DMS79 (cell line): ENCODE measurements at places on chromosomes 5 and 9.

DNA sequence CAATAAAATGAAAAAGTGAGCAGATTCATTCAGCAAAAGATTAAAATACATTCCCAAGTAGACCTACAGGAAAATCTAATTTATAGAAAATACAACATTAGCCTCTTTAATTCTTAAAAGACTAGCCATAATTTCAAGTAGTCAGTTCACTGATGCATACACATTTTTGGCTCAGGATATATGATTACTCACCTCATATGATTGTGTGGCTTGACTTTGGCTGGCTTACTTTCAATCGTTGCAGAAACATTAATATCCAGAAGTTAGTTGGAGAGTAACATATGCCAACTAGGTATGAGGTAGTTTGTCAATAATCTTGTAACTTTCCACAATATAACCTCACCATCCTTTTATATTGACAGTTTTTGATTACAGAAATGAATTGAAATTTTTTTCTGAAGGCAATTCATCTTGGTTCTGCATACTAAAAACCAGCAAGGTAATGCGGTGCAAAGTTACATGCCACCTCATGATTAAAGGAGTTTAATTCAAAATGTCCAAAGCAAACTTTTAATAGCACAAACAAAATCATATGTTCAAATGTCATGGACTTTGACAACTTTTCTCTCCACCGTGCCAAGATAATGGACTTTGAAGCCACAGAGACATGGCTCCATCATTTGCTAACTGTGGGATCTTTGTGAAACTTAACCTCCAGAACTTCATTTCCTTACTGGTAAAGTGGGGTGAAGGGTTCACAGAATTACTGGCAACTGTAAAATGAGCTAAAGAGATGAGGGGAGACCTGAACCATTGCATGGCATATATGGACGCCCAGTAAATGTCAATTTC, 76.6 kb upstream of the PAM start:
- no peak for DNase-seq

GRCh38 chr5:58259685-58260152, 200.2 kb downstream of the PLK2 start:
- DNase-seq: no peak

DNA sequence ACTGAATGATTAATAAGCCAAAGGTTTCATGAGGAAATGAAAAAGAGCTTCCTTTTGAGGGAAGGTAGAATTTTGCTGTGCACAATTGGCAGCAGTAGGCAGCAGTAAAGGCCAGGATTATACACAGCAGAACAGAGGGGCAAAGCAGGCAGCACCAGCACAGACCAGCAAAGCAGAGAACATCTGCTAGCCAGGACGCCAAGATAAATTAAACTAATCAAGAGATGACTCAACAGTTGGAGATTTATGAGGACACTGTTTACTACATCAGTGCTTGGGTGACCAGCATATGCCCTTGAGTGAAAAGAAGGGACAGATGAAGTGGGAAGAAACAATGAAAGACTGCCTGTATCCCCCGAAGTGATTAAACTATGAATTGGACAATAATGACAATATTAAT, 871.4 kb upstream of the CDH10 start:
- no peak for DNase-seq

DNA sequence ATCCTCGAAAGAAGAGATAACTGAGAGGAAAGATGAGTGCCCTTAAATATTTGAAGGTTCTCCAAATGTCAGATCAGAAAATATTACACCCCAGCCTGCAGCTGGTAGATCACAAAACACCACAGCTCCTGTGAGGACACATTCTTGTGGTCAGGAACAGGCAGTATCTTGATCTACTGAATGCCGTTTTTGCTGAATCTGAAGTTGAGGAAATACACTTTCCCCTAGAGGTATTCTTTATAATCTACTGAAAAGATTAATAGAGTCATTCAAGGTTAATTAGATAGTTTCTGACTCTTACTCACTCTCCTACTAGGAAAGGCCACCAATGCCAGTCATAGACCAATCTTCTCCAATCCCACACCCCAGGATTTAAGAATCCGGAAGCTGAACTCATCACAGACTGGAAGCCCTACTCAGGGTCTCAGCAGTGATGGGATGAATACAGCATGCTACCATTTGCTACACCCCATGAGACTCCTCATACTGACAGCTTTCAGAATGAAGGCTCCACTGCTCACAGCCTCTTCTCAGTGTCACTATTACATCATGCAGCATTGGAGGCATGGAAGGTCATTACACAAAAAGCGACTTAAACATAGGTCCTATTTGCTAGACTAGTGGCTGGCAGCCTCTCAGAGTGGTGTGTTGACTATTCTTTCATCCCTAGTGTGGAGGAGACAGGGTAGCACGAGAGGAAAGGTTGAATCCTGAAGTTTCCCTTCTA, 143.9 kb upstream of the SLC1A3 start:
- no peak for DNase-seq

DNA sequence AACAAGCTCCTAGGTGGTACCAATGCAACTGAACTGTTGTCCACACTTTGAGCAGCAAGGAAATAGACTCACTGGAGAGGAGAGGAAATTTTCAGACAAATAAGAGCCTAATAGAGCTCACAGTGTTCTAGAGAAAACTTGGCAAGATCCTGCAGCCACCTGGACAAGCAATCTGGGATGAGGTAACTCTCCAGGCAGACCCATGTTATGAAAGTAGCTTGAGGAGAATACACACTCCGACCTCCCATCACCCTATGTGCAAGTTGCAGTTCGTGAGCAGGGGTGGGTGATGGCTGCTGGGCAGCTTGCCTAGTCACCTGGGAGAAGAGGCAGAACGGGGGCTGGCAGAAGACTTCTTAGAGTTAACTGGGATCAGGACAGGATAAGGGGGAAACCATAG, 102.2 kb downstream of the KLF4 start:
- DNase-seq: no peak

DNA sequence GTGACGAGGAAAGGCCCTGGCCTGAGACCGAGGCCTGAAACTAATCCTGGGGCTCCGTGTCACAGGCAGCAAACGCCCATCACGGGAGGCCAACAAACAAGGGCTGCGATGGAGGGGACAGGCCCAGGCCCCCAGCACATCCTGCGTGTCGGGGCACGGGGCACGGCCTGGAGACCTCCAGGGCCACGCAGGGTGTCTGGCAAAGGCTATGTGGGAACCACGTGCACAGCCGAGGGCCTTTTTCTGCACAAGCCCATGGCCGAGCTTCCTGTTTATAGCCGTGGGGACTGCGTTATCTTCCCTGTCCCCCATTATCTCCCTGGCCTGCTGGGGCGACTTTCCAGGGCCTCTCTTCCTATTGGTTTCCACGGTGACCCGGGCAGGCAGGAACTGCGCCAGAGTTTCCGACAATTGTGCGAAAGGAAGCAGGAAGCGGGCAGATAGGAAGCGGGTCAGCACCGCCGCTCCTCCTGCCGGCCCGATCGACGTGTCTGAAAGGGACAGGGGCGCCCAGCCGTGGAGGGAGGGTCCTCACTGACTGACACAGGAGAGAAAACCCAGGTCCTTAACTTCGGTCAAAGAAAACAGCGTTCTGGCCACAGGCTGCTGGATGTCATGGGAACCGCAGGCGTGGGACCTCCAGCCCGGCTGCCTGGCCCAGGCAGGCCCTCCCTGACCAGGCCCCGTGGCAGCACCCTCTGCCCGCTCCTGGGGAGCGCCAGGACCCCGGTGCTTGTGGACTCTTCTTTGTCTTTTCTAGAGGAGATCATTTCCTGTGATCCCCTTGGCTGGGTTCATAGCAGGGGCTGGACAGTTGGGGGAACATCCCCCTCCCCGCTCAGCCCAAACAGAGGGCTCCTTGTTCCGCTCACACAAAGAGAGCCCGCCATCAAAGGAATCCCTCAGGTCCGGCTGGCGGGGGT, 29.1 kb upstream of the SEC16A start:
- no peak for DNase-seq

GRCh38 chr5:180161420-180162303, 47.3 kb downstream of the RASGEF1C start:
- DNase-seq: no peak

DNA sequence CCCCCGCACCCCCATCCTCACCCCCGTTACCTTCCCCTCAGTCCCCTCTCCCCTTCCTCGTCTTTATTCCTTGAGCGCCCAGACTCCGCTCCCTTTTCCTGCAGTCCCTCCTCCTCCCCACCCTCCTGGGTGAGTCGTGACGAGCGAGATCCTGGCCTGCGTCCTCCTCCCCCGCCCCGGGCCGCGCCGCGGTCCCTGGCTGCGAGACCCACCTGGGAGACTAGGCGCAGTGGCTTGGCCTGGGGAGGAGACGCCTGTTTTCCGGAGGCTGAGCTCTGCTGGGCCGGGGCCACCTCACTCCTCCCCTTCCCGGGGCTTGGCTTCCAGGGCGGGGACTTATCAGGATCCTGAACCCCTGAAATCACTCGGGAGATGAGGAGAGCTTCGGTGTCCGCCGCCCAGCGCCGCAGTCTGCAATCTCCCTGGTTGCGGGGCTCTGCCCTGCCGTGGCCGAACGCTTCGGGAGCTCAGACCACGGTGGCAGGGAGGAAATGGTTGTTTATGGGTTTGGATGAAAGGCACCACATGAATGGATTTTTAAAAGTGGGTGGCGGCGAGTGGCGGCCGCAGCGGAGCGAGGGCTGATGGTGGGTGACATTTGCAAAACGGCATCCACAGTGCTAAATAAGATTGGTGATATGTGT, 984 bp downstream of the STXBP1 start:
- DNase-seq: peak; percentile 14

GRCh38 chr9:79812507-79813257, 240.9 kb downstream of the TLE4 start:
- no peak for DNase-seq

DNA sequence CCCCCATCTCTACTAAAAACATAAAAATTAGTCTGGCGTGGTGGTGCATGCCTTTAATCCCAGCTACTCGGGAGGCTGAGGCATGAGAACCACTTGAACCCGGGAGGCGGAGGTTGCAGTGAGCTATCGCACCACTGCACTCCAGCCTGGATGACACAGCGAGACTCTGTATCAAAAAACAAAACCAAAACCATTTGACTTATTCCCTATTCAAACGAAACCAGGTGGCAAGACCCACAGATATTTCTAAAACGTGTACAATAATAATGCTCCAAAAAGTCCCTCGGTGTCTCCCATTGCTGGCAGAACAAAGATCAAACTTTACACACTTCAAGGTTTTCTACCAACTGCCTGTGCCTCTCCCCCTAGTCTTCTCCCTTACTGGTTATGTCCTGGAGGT, 29.8 kb downstream of the HMGCR start:
- DNase-seq: no peak

- no peak for DNase-seq
Measured at GRCh38 chr9:89680547-89681467, 76.0 kb downstream of the GADD45G start.

- DNase-seq: no peak
Measured at GRCh38 chr9:124242331-124243194, 15.2 kb upstream of the NEK6 start.

DNA sequence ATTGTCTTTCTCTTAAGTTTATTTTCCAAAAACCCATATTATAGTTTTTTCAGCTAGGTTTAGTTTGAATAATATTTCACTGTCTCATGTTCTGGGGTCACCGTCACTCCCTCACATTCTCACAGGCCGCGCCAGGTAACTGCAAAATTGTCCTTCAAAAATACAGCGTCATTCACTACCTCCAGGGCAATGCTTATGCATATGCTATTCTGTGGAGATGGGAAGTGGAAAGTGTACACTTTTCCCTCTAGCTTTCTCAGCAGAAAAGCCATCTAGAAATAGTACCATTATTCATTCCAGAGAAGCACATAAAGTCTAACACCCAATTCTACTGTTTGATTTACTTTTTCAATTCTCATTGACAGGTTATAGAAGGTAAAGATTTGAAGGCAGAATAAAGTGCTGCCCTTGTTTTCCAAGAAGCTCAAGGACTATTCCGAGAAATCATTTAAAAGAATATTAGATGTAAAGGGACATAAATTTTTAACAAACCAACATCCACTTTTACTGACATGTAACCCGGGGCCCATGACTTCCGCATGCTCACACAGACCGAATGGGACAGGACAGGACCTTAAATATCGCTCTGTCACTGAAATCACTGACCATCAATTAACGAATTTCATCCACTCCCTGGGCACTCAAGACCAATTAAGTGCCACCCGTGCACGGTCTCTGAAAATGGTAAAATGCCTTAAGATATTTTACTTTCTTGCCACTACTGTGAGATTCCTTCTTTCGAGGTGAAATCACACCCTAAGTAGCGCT, 720 bp downstream of the NUDT12 start:
- no peak for DNase-seq

DNA sequence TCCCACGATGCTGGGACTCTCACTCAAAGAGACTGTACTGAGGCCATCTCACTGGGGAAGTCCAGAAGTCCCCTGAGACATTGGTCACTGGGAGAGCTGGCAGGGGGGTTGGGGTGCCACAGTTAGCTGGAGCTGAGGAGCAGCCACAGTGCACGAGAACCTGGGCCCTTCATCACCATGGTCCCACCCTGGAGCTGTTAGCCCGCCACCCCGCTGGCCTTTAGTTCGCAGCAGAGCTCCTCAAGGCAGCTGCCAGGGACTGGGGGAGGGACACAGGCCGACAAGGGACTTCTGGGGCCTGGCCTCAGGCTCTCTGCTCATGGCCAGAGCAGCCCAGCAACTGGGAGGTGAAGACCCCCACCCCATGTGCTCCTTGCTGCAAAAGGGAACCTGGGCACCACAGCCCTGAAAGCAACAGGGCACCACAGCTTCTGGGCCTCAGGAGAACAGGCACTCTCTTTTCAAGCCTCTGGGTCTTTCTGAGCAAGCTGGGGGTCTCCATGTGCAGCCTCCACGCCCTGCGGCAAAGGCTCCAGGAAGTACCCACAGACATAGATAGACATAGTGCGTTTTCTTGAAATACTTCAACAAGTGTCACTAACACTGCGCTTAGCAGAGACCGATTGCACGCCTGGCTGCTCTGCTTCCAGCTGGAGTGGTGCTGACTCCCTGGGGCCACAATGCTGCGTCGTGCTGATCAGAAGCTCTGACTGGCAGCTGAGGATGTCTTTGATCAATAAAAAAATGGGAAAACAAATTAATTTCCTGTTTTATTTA, 46.0 kb downstream of the VAV2 start:
- no peak for DNase-seq

- no peak for DNase-seq
Measured at GRCh38 chr5:58683567-58683966, 100.7 kb downstream of the RAB3C start.

DNA sequence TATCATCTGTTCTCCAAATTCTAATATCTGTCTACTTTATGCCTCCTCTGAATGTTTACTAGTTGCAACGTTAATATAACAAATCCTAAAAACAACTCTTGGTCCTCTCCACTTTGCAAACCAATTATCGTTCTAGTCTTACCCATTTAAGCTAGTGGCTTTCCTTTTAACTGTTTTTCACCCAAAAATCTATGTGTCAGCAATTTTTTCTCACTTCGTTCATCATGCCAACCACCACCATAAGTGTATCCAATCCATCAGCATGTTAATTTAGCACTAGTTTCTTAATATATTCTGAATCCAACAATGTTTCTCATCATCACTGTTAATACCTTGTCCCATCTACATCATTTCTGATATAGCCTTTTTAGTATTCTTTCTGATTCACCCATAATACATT, 90.0 kb upstream of the RORB start:
- DNase-seq: no peak

- no peak for DNase-seq
Measured at GRCh38 chr9:72305102-72305546, 59.9 kb downstream of the ZFAND5 start.

GRCh38 chr5:56212130-56212879, 20.8 kb downstream of the ANKRD55 start:
- DNase-seq: no peak
